ENCODE measurements at places on chromosomes 4 and X.

GRCh38 chr4:40350627-40351227, 15.6 kb downstream of the CHRNA9 start:
- DNase-seq = peak; percentile 31

- no peak for DNase-seq
Observed at GRCh38 chr4:6767748-6768538, 14.6 kb upstream of the KIAA0232 start.

DNA sequence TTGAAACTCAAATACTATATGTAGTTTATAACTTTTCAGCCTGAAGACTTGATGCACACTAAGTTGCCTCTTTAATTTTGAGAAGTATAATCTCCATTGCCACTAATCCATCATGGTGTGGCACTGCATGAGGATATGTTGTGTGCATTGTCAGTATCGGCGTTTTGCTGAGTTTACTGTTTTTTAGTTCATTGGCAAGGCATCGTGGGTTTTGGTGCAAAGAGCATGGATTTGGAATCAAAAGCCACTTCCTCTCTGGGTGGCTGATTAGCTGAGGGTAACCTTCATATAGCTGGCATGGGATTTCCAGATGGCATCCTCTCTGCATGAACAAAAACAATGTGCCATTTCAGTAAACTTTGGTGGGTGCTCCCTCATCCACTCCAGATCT, 38.7 kb downstream of the FHL1 start:
- no peak for DNase-seq

GRCh38 chrX:19698691-19699090, 183.4 kb upstream of the MAP3K15 start:
- no peak for DNase-seq

DNA sequence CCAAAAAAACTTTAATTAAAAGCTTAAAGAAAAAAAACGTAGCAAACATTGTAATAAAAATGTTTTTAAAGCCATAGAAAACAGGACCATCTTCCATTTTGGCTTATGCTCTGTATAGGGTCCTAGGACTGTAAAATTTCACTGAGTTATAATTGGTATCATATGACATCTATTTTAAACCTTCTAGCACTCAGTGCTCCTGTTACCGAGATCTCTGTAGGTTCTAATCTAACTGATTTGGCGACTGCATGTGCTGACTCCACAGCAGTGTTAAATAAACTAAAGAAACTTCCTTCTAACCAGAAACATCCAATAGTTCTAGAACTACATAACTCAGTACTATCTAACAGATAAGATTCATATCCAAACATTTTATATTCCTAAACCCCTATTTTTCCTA, at the start of gene ASB11:
Gene ASB11, minus strand, starts transcription at position 132 of the 400 bp plus-strand sequence. Its CDS starts 35 bp downstream, at position 97.
- DNase-seq = no peak

DNA sequence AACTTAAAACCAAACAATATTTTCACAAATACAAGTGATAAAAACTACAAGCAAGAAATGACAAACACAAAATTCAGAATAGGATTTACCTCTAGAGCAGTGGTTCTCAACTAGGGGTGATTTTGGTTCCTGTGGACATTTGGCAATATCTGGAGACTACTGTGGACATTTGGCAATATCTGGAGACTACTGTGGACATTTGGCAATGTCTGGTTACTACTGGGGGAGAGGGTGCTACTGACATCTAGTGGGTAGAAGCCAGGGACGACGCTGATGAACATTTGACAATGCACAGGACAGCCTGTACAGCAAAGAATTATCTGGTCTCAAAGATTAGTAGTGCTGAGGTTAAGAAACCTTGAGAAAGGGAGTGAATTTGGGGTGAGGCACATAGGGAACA, 169.8 kb downstream of the CLCN4 start:
- no peak for DNase-seq

DNA sequence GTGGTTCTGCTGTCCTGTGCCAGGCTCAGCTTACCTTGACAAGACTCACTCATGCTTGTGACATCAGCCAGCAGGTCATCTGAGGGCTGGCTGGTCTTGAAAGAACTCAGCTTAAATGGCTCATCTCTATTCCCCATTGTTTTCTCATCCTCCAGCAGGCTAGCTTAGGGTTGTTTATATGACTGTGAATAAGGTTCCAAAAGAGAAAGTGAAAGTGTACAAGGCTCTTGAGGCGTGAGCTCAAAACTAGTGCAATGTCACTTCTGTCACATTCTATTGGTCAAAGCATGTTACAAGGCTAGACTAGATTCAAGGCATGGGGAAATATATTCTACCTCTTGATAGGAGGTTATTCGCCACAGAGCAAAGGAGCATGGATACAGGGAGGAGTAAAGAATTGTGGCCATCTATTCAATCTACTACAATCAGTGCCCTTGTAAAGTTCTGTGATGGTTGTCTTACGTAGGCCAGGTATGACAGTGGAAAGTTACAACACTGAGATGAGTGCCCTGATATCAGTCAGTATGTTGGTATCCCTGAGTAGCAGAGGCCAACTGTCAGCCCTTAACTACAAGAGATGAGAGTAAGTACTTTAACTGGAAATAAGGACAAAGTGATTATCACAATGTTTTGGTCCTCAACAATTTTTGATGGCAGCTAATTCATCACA, 19.8 kb upstream of the TMLHE start:
- no peak for DNase-seq

DNA sequence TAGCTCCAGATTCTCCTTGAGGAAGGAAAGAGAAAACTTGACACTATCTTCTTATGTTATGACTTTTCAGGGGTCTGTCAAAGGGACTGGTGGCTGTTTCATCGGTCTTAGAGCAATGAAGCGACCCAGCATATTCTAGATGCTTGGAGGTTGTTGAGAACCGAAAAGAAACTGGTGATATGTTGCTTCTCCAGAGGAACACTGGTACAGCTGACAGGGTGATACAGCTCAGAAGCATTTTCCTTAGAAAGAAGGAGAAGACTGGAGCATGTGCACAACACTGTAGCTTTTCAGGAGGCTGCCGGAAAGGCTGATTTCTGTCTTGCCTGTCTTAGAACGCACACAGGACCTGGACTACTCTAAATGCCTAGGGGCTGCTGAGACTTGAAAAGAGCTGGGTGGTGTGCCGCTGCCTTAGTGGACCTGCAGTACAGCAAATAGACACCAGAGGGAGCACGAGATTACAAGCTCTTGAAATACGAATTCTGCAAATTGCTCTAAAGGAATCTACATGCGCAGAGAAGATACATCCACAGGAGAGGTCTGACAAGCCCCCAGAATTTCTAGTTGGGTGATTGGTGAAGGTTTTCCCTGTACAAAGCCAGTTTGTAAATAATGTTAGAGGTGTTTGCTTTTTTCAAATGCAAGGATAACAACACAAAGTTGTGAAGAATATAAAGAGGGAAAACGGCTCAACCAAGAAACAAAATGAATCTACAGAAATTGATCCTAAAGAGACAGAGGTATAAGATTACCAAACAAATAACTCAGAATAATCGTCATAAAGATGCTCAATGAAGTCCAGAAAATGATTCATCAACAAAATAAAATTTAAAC, 223.1 kb upstream of the DMD start:
- no peak for DNase-seq

GRCh38 chr4:141348125-141348524, 127.4 kb downstream of the ZNF330 start:
- no peak for DNase-seq

GRCh38 chr4:183163135-183163534, 64.1 kb downstream of the WWC2 start:
- DNase-seq = no peak
